ENCODE measurements at places on chromosomes 5 and 9. TPM values are rescaled to one million over a fixed set of nuclear protein-coding genes. Genes with fewer than 3 reads are reported as not detected.

- no peak for DNase-seq
Measured at GRCh38 chr9:121013911-121014310, 36.2 kb downstream of the C5 start.

DNA sequence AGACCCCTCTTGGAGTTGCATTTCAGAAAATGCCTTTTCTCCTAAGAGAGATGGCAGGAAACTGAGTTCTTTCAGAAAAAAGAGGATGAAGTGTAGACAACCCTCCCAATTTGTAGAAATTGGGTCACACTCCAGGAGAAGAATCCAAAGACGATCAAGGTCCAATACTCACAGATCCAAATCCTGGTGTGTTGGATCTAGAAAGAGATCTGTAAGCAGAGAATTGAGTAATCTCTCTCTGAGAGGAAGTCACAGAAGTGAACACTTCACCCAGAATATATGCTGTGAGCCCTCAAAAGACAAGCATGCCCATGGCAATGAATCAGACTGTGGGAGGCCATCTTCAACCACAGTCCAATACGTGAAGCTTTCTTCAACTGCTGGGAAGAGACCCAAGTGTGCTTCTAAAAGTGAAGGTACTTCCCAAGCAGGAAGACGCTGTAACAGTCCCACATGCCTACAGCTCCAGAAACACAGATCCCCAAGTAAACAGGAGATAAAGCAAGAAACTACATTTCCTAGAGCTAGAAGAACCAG lies 182.7 kb downstream of the SMC2 start:
- DNase-seq: no peak

DNA sequence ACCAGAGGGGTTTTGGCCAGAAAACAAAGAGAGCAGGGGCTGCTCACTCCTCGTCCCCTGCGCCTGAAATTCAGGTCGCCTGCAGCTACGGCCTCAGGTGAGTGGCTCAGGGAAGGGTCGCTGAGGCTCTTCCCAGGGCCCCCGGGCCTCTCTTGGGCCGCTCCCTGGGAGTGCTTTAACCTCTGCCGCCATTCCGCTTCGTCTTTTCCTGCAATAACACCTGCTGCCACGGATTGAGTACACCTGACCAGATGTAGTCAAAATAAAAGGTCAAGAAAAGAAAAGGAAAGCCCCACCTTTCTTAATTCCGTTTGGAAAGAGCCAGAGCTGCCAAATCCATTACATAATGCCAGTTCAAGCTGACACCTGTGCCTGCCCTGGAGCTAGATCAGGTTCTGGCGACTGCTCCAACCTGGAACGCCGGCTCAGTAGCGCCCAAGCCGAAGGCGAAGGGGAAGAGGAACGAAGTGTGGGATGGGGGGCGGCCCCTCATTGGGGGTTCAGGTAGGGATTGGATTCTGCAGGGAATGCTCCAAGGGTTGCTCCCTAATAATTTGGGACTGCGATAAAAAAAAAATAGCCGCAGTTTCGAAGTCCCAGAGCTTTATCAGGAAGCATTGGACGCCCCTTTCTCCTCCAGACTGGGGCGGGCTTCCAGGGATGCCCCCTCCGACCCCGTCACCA lies 193.9 kb downstream of the MEF2C start:
- DNase-seq: no peak

- no peak for DNase-seq
Measured at GRCh38 chr9:33748633-33749304, 46.6 kb upstream of the PRSS3 start.

DNA sequence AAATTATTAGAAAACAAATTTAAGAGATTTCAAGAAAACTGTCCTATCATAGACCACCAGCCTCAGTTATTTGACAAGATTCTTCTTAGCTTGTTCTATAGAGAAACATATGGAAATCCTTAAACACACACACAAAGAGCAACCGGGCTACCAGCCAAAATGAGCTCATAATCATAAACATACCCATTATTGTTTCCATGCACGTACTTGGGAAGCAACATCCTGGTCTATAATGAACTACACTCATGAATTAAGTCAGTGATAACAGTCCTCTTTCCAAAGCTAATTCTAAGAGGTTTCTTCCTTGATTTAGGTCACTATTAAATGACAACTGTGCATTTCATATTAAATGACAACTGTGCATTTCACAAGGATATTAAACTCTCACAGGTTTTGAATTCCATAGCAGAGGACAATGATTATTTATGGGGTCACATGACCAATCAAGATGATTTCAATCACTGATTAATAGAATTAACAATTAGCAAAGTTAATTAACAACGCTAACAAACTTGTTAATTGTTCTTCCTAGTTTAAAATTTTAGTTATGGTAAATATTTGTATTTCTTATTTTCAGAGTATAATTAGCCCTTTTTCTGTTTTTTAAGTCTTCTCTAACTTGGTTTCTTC lies 77.0 kb downstream of the OXCT1 start:
- no peak for DNase-seq

DNA sequence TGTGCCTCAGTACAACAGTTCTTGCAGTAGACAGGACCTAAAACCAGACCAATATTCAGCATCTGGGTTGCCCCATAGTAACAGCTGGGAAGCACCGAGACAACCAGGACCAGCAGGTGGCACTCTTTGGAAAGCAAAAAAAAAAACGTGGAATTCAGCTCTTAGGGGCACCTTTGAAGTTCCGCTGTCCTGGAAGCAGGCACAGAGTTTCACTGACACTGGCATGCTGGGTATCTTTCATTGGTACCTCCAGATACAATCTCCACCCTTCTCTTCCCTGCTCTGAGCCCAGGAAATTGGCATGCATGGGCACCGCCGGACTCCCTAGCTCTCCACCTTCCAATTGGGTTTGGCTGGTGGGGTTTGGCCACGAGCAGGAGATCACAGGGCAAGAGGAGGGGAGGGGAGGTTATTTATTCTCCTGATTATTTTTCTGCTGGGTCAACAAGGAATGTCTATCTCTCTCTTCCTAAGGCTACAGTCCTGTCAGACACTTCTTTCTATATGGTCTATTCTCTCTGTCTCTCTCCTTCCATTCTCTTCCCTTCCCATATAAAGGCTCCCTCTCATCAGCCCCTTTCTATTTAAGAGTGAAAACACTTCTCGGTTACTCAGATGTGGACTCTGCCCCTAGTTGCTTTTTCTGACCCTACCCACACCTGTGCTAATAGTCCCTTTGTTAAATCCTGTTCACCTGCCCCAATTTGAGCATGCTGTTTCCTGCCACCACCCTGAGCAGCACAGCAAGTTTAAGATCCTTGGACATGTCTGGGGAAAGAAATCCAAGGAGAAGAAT lies 1.9 kb upstream of the IDNK start:
- DNase-seq: peak; percentile 36

The DMRT2 gene
- polyA plus RNA-seq: 4.0 TPM

- no peak for DNase-seq
Measured at GRCh38 chr5:119370486-119370885, 14.7 kb downstream of the TNFAIP8 start.

GRCh38 chr5:5432020-5432707 lies 9.7 kb downstream of the ICE1 start:
- DNase-seq: no peak

DNA sequence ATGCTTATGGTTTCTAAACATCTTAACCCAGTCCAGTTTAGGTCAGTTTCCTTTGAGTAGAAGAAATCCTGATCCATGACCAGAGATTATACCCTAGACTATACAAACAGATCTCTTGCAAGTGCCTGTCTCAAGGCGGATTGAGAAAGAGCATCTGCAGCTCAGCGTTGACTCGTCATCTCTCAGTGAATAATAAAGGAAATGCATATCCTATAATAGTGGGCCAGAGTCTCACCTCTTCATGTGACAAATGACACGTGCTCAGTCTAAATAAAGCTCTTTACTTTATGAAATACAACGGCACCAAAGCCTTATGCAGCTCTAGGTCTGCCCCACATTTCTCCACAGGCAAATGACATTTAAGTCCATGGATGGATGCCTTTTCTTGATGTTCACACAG lies 179.4 kb upstream of the NR3C1 start:
- DNase-seq: no peak

DNA sequence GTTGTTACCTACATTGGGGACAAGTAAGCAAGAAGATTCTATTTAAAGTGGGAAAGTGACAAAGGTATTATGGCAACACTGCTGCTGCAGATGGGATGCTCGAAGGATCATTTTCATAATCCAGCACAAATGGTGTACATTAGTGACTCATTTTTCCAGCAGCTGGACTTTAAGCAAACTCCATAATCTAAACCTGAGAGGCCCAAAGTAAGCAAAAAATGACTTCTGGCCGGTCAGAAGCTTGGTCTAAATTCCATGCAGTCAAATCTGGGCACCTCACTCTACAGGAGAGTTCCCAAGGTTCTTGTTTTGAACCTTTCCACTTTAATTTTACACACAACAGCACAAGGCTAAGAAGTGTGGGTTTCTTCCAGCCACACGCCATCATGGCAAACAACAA lies 43.6 kb upstream of the TRAF1 start:
- no peak for DNase-seq

DNA sequence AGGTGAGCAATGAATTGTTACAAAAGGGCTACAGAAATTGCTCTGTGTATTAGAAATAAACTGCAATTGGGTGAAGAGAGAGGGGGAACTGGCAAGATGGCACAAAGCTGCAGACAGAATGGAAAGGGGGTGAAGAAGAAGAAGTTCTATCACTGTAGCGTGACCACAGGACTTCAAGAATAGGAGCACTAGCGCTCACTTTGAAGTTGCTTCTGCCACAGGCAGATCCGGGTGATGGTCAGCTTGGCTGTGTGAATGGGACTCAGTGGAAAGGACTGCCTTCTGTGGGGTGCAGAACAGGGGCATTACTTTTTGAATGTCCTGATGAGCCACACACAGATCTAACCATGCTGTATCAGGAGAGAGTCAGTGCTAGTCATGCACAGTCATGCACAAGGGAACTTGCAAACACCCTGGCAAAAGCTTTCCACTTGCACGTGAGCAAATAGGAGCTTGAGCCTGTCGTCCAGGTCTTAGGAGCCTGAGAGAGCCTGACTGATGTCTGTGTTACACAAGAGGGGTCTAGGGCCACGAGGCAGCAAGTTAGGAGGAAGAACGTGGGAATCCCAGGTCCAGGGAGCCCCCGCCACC lies 16.3 kb downstream of the IL5 start:
- no peak for DNase-seq

- no peak for DNase-seq
Measured at GRCh38 chr5:119395080-119395836, 39.4 kb downstream of the TNFAIP8 start.

The CD274 gene
- 0.57 TPM for polyA plus RNA-seq

- no peak for DNase-seq
Measured at GRCh38 chr5:91423871-91424270, 40.8 kb upstream of the ARRDC3 start.

- DNase-seq: no peak
Measured at GRCh38 chr9:109117856-109118807, 1.6 kb downstream of the TMEM245 start.

The ARHGAP26 gene
- polyA plus RNA-seq: 11.0 TPM

DNA sequence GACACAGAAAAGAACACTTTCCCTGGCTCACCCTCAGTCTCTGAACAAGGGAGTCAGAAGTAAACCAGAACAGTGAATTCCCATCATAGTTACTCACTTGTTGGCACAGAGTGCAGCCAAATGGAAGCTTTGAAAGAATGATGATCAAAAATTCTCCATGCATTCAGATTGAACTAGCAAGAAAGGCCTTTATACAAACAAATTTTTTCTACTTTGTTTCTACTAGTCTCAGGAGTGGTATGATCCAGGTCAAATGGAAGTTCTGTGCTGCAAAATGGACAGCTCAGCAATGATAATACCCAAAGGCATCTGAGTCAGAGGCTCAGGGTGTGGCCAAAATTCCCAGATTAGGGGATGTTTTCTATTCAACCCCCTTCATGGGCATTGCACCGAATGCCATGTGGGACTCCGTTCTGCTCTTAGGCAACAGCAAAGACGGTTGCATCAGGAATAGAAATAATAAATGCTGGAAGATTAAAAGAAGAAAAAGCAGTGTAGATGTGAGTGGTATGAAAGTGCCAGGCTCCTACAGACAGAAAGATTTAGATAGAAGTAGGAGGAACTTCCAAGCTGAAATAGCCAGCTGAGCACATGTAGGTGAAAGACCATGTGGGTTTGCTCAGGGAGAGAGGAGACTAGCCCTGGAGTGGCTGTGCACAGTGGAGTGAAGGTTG lies 24.0 kb upstream of the ASPN start:
- no peak for DNase-seq

The MLANA gene
- polyA plus RNA-seq: 1.00 TPM

The KIF12 gene
- polyA plus RNA-seq: 211 TPM

- no peak for DNase-seq
Measured at GRCh38 chr5:101643794-101644193, 652.3 kb downstream of the SLCO4C1 start.

The CYLC2 gene
- not detected for polyA plus RNA-seq

The FAM219A gene
- polyA plus RNA-seq: 15.4 TPM

The CSF1R gene
- polyA plus RNA-seq: 15.5 TPM

DNA sequence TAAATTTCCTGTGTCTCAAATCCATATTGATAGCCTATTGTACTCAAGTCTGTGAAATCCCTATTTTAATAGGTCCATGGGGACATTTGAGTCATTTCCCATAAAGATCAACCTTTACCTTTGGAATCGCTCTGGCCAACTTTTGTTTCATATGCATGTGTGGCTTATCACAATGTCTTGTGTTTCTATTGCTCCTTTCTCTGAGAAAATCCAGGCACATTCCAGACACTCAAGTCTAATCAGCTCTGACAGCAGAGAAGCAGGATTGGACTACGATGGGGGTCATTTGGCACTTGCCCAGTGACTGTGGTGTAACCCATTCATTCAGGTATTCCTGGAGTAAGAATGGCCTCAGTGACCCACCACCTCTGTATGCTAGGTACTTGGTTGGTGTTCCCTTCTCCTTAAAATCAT lies 48.4 kb downstream of the ACTBL2 start:
- DNase-seq: no peak

GRCh38 chr5:93191035-93191817 lies 389.8 kb downstream of the NR2F1-AS1 start:
- DNase-seq: no peak

GRCh38 chr5:168312606-168313295 lies 21.3 kb downstream of the WWC1 start:
- no peak for DNase-seq

DNA sequence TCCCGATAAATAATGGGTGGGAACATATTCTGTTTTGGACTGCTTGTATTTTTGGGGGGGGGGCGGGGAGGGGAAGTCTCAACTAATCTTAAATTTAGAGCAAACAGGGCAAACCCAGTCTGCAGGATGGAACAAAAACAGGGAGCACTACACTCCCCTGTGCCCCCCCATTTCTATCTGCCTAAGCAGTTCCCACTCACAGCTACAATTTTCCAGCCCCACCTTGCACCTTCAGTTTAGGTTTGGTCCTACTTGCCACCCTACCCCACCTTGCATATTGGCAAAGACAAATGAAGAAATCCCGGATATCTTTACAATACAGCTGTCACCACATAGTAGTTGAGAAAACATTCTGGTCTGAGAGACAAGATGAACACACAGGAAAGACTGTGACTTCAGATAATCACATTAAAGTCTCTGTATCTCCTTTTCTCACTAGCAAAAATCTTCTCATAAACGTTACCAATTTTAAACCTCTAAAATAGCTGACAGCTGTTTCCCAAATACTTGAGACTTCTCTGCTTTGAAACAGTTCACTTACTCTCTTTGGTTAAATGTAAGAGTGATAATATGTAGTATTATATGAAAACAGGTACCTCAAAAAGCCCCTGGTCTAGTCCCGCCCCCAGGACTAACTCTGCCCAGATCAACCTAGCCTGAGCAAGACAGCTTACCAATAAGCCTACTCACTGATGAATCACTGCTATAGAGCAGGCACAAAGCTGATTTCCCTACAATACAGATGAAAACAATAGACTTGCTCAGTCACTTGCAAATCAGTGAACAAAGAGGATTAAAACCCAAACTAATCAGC lies 5.2 kb upstream of the RAPGEF6 start:
- DNase-seq: no peak

- no peak for DNase-seq
Measured at GRCh38 chr5:65010841-65011240, 242.1 kb downstream of the CWC27 start.

Measured in right renal pelvis (tissue), 4 donors.